ENCODE measurements at places on chromosomes 11 and 22.

DNA sequence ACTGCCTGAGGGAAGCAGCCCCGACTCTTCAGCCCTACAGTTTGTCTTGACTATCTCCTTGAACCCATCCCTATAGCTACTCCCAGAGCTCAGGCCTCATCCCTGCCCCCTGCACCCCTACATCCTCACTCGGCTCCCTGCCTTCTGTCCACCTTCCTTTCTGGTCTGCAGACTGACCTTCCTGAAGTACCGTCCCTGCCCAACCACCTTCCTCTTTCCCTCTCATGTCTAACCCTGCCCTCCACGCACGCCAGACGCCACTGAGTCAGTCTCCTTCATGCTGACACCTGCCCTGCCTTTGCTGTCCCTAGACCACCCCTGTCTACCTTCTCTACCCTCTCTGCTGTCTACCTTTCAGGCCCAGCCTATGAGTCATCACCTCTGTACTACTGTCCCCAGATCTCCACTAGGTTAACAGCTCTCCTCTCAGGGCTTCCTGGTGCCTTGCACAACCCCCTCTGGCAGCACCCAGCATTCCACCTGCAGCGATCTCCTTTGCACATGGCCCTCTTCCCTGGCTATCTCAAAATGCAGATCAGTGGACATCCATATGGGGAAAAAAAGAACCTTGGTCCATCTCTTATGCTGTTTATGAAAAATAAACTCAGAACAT is 8.9 kb downstream of the KCTD21 start:
- no peak for DNase-seq

DNA sequence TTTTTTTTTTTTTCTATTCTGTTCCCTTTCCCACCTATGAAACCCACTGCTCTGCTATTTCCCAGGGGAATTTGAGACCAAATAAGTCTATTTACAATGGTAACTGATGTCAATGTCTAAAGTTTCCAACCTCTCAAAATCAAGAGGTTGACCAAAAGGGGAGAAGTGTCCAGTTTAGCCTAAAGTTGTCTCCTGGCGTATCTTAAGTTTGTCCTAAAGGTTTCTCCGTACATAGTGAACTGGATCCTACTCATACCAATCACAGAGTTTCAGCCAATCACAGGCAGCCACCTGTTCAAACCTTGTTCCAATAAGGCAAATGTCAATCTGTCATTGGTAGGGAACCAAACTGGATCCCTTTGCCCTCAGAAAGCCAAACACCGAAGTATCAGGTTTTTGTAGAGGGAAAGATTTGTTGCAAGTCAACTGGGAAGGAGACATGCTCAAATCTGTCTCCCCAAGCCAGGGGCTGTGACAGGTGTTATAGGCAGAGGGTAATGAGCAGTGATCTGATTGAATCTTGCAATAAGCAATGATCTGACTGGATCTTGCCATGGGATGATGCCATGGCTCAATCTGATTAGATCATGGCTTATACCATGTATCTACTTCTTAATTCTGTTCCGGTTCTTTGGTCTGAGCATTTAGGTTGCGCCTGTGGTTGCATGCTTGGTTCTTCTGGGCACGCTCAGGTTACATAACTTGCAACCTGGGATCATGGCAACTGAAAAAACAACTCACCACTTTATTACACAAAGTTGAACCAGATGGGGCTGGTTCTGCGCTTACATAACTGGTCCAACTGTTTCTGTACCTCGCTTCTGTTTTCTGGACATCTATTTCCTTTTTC is 1.1 kb upstream of the VPS37C start:
- no peak for DNase-seq

DNA sequence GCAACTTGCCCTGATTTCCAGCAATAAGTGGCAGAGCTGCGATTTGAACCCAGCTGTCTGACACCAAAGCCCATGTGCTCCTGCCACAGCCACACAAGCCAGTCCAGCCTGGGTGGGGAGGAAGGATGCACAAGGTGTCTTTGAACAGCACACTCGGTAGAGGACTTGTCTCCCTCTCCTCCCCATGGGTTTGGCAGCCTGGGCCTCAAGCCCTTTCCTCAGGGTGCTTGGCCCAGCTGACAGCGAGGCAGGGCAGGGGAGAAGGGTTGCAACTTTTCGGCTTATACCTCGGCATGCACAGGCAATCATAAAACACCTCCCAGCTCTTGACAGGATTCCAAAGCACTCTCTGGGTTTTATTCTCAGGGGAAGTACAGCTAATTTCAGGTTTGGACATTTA is 19.3 kb downstream of the ASPHD2 start:
- DNase-seq, result no peak

GRCh38 chr11:113177671-113178070 is 136.7 kb upstream of the TTC12 start:
- DNase-seq, result no peak

- no peak for DNase-seq
These were observed 757 bp upstream of the HINFP start for GRCh38 chr11:119120639-119121007.

GRCh38 chr22:45877651-45878050 is 99.3 kb downstream of the WNT7B start:
- no peak for DNase-seq

DNA sequence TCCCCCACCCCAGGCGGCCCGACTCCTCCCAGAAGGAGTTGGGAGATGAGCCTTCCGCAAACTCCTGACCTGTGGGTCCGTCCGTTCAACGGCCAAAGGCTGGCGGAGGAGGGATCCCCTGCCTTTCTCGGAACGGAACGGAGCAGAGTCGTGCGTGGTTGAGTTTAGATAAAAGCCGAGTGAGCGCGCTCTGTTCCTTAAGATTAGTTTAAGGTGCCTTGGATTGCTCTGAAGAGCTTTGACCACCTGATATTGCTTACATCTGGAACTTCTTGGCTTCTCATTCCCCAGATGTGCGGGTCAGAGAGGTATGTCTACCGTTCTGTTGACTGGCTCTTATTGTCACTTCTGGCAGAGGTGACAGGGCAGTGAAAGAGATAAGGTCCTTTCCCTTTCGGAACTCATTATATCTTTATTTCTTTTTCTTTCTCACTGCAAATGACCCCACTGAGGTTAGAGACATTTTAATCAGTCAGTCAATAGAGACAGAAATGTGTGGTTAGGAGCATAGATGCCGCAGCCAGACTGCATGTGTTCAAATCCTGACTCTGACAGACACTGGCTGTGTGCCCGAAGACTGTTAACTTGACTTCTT is at the start of gene TRIM6:
TRIM6 (plus strand) TSS at position 31 of the 595 bp plus-strand sequence; CDS start at position 292, 261 bp downstream.
- no peak for DNase-seq

DNA sequence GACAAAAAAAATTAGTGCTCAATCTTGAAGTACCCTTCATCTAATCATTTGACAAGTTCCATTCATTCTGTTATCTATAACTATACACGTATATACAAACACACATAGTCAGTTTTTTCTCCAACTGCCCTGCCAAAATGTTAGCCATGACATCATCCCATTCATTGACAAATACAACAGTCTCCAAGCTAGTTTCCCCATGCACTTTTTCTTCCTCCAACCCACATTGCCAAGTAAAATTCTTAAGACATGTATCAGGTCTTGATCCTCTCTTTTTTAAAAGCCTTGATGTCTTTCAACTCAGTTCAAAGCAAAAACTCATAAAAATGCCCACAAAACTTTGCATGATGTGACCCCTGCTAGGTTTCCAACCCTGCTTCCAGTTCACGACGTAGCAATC is 58.1 kb downstream of the DDI1 start:
- DNase-seq, result no peak

DNA sequence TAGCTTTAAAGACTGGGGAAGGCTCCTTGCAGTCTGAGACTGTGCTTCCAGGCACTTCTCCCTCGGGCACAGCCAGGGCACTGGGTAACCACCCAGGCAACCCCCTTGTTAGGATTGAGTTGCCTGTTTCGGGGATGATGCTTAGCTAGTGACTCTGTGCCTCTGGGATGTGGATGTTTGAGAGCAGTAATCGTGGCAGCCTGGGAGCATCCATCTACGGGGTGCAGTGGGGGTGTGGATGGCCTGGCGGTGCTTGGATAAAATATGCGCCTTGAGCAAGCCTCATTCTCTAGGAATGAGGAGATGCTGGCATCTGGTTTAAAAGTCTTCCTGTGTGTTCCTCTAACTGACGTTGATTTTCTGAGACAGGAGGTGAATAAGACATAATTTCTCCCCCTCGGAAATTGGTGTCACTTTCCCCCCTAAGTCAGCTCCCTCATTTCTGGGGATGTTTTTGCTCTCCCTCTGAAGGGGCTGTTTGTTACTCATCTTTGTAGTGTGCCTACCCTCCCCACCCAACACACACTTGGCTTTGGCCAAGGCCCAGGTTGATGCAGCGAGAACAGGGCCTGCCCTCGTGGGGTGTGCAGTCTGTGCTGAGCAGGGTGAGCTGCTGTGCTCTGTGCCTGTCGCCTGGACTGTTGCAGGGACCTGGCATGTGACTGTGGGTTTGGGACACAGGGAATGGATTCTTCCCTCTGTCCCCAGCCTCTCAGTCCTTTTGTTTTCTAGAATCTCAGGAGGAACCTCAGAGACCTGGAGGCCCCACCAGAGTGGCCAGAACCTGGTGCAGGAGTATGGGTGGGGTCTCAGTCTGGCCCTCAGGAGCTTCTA is 2.0 kb downstream of the GNAZ start:
- DNase-seq, result no peak
